ENCODE measurements at places on chromosomes 1 and 21. TPM values are rescaled to one million over a fixed set of nuclear protein-coding genes. Genes with fewer than 3 reads are reported as not detected.

GRCh38 chr1:86247597-86248279 lies 91.2 kb upstream of the COL24A1 start:
- no peak for DNase-seq

DNA sequence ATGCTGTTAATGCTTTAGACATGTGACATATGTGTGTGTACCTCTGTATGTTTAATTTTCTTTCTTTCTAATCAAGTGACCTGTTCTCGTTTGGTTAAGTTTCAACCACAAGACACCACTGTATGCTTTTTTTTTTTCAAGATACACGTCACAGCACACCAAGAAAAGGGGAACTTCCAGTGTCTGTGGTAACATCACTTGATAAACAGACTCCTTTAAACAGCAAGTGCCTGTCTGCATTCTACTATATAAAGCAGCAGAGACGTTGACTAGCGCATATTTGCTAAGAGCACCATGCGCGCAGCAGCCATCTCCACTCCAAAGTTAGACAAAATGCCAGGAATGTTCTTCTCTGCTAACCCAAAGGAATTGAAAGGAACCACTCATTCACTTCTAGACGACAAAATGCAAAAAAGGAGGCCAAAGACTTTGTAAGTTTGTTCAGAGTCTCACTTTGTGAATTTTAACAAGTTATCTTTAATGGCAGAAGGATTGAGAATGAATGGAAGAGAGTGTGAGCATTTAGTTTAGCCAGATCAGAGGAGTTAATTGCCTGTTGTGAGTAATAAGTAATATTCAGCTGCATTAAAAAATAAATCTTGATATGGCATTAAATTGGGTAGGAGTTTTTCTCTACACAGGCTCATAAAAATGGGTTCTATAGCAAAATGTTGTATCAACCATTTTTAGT lies at the start of gene RGS1:
RGS1 (plus strand) TSS at position 275 of the 691 bp plus-strand sequence; CDS start at position 295, 20 bp downstream.
- no peak for DNase-seq

GRCh38 chr1:193311226-193311948 lies 125.0 kb upstream of the B3GALT2 start:
- no peak for DNase-seq

The HSD3B2 gene
- not detected for total RNA-seq

DNA sequence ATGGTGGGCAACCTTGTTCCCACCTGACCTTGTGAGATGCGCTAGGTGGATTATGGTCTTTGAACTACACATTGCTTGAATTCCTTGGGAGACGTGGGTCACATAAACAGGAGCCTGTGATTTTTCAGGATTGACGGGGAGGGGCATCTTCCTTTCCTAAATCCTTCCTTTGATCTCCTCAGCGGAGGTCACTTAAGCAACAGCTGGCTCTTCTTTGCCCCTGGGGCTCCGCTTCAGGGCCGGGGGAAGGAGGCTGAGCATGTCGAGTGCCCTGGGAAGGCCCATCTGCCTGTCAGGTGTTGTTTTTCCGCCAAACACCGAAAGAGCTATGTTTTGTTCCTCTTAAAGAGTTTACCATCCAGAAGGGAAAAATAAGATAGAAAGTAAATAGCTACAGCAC lies 40.6 kb downstream of the KIF26B start:
- no peak for DNase-seq

DNA sequence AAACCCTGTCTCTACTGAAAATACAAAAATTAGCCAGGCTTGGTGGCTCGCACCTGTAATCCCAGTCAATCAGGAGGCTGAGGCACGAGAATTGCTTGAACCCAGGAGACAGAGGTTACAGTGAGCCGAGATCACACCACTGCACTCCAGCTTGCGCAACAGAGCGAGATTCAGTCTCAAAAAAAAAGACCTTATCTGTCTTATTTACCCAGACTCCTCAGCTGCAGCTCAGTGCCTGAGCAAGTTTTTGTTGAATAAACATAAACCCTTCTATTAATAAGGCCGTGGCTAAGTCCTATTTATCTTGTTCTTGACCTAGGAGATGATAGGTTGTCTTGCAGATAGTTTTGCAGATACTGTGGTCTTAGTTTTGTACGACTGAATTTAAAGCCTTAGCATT lies 136.4 kb upstream of the TMEM51 start:
- DNase-seq, result no peak
